HFFc6 (cell line): ENCODE measurements at places on chromosomes 6 and 20. TPM values are rescaled to one million over a fixed set of nuclear protein-coding genes. Genes with fewer than 3 reads are reported as not detected.

The SPTLC3 gene
- total RNA-seq: not detected in 3 replicates

DNA sequence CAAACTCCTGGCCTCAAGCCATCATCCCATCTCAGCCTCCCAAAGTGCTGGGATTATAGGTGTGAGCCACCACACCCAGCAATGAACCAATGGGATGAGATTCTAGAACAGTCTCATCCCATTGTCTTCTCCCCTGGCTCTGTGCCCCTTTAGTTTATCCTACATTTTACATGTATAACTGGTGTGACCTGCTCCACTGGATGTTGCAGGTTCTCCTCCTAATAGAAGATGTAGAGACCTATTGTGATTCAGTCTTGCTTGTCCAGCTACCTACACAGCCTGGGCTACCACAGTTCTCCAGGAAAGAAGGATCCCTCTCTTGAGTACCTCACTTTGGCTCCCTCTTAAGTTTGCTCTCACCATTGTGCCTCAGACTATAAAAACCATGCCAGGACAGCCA, 2.0 kb upstream of the FKBPL start:
- DNase-seq: no peak
- H3K36me3 ChIP-seq: peaks cover 1% of the 10 kb centered on the region
- H3K27ac ChIP-seq: peak overlapping the region; percentile 9; the same call in 1 of the 2 replicates
- H3K4me1 ChIP-seq: peaks cover 37% of the 10 kb centered on the region
- no peak overlapping the region for H3K4me3 ChIP-seq

GRCh38 chr6:56552187-56553130, 90.2 kb downstream of the DST start:
- DNase-seq: peak; percentile 65
- peaks cover 51% of the 10 kb centered on the region for H3K36me3 ChIP-seq
- H3K27ac ChIP-seq: peak overlapping the region; percentile 68
- H3K4me3 ChIP-seq: peak overlapping the region; percentile 41; the same call in 1 of the 2 replicates

- DNase-seq: no peak
- no peaks in the 10 kb centered on the region; the same call in 1 of the 2 replicates for H3K27me3 ChIP-seq
- no peak overlapping the region for H3K4me3 ChIP-seq
- H3K27ac ChIP-seq: no peak overlapping the region
- H3K4me1 ChIP-seq: no peaks in the 10 kb centered on the region
- H3K36me3 ChIP-seq: no peaks in the 10 kb centered on the region
Observed at GRCh38 chr6:86706449-86706848, 230.9 kb upstream of the HTR1E start.

The CEP43 gene
- 18.5 to 22.8 TPM (median 21.0 TPM) in 3 replicates for total RNA-seq

The PLAGL2 gene
- total RNA-seq: 8.0 to 10.6 TPM (median 8.4 TPM) in 3 replicates

DNA sequence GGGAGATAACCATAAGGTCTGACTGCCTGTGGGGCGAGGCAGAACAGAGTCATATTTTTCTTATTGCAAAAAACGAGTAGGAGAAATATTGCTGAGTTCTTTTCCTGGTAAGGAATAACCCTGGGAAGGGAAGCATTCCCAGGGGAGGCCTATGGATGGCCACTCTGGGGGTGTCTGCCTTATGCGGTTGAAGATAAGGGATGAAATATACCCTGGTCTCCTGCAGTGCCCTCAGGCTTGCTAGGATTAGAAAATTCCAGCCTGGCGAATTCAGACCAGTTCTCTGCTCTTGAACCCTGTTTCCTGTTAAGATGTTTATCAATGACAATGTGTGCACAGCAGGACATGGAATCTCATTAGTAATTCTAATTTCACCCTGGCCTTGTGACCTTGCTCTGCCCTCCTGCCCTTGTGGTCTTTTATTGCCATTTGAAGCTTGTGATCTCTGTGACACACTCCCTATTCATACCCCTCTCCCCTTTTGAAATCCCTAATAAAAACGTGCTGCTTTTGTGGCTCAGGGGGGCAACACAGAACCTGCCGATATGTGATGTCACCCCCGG, 491.1 kb upstream of the EYS start:
- H3K36me3 ChIP-seq: no peaks in the 10 kb centered on the region
- no peaks in the 10 kb centered on the region for H3K27me3 ChIP-seq
- no peaks in the 10 kb centered on the region for H3K4me1 ChIP-seq
- no peak for DNase-seq
- no peak overlapping the region for H3K27ac ChIP-seq

The FRK gene
- total RNA-seq: 0.02 TPM in 2 of 3 replicates, not detected in the other

The MTFR2 gene
- total RNA-seq: 4.1 to 6.2 TPM (median 4.2 TPM) in 3 replicates

- DNase-seq: peak; percentile 9
- 0 out of 2 replicates have a peak, but pooled peaks cover 4% of the 10 kb centered on the region for H3K36me3 ChIP-seq
- peaks cover 30% of the 10 kb centered on the region for H3K27me3 ChIP-seq
- H3K27ac ChIP-seq: no peak overlapping the region
- no peaks in the 10 kb centered on the region for H3K4me1 ChIP-seq
- H3K4me3 ChIP-seq: no peak overlapping the region
Observed at GRCh38 chr6:34132486-34133185, 13.3 kb downstream of the GRM4 start.

DNA sequence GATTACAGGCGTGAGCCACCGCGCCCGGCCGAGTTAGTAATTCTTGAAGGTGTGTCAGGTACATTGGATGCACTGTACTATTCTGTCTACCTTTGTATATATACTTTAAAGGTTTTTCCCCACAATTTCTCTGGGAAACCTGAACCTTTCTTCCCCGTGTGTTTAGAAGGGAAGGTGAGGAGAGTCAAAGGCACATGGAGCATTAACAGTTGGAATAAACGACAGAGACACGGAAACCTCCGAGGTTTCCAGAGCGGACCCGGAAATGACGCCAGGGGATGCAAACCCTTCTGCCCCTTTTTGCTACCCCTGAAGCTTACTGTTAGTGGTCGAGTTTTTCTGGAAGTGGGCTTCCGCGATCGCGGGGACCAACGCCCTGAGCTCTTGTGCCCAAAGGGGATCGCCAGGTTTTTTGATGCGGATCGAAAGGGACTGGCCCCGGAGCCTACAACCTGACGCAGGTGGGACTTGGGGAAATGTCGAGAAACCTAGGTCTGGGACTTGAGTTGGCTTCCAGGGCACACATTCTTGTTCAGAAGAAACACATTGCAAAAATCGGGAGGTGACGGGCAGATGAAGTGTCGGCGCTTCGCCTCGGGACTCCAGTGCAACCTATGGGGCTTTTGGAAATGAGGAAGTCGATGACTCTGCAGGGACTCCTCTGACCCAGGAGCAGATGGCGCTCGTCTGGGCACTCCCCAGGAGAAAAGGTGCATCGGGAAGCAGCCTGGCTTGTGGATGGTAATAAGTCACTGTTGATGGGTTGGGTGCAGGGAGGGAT, 218.2 kb downstream of the OR2B2 start:
- peaks cover 5% of the 10 kb centered on the region; the same call in 1 of the 2 replicates for H3K36me3 ChIP-seq
- DNase-seq: no peak
- H3K27me3 ChIP-seq: no peaks in the 10 kb centered on the region; the same call in 1 of the 2 replicates
- H3K4me3 ChIP-seq: peak overlapping the region; percentile 80
- peaks cover 9% of the 10 kb centered on the region; the same call in 1 of the 2 replicates for H3K4me1 ChIP-seq

GRCh38 chr6:137013738-137014602, 30.8 kb downstream of the IL20RA start:
- no peaks in the 10 kb centered on the region for H3K36me3 ChIP-seq
- H3K27ac ChIP-seq: no peak overlapping the region
- H3K4me3 ChIP-seq: no peak overlapping the region

DNA sequence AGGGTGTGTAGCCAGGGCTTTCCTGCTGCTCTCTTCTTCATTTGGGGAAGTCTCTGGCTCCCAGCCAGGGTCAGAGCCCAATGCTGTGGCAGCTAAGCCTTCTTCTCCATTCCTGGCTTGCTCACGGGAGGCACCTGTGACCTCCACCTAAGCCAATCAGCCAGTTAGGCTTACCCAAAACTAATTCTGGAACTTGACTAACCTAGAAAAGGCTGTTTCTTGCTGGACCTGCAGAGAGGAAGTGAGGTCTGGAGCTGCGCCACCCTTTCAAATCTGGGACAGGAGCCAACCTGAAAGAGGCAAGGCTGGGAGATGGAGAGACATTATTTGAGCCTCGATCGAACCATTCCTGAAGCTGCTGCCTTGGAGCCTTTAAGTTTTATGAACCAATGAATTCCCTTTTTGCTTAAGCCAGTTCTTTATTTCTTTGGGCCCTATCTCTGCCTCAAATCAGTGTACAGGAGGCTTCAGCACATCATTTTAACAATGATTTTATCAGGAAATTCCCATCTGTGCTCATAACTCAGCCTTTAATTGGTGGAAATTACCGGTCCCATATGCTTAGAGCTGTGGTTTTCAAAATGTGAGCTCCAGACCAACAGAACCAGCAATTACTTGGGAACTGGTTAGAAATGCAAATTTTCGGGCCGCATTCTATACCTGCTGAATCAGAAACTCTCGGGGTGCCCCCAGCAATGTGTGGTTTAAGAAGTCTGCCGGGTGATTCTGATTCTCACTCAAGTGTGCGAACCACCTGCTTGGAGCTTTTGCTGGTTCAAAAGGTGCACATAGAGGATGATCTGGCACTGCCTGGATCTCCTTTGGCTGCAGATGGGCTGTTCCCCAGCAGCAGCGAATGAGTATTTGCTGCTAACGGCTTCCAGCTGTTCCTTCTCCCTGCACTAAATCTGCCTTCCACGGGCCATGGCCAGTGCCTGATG, 97.4 kb upstream of the RNF24 start:
- H3K4me3 ChIP-seq: no peak overlapping the region
- H3K27me3 ChIP-seq: no peaks in the 10 kb centered on the region; the same call in 1 of the 2 replicates

GRCh38 chr6:13586603-13587542, 12.5 kb downstream of the SIRT5 start:
- peak overlapping the region; percentile 6; the same call in 1 of the 2 replicates for H3K27ac ChIP-seq
- peaks cover 20% of the 10 kb centered on the region for H3K4me1 ChIP-seq
- no peaks in the 10 kb centered on the region; the same call in 1 of the 2 replicates for H3K27me3 ChIP-seq

GRCh38 chr20:52290569-52290968, 99.0 kb upstream of the ZFP64 start:
- DNase-seq: no peak
- H3K27me3 ChIP-seq: peaks cover 1% of the 10 kb centered on the region; the same call in 1 of the 2 replicates
- no peaks in the 10 kb centered on the region for H3K4me1 ChIP-seq
- no peak overlapping the region for H3K4me3 ChIP-seq

The PRSS35 gene
- total RNA-seq: 0.48 and 0.78 TPM in 2 replicates

DNA sequence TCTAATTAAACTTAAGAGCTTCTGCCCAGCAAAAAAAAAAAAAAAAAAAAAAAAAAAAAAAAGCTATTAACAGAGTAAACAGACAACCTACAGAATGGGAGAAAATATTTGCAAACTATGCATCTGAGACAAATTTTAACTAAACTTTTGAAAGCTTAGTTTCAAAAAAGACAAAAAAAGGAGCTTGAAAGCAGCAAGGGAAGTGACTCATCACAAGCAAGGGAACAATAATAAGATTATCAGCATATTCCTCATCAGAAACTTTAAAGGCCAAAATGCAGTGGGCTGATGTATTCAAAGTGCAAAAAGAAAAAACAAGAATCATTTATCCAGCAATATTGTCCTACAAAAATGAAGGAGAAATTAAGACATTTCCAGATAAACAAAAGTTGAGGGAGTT, 158.6 kb downstream of the RNF144B start:
- H3K4me1 ChIP-seq: peaks cover 3% of the 10 kb centered on the region; the same call in 1 of the 2 replicates
- no peak for DNase-seq
- H3K27me3 ChIP-seq: no peaks in the 10 kb centered on the region; the same call in 1 of the 2 replicates
- H3K27ac ChIP-seq: no peak overlapping the region
- H3K4me3 ChIP-seq: no peak overlapping the region

DNA sequence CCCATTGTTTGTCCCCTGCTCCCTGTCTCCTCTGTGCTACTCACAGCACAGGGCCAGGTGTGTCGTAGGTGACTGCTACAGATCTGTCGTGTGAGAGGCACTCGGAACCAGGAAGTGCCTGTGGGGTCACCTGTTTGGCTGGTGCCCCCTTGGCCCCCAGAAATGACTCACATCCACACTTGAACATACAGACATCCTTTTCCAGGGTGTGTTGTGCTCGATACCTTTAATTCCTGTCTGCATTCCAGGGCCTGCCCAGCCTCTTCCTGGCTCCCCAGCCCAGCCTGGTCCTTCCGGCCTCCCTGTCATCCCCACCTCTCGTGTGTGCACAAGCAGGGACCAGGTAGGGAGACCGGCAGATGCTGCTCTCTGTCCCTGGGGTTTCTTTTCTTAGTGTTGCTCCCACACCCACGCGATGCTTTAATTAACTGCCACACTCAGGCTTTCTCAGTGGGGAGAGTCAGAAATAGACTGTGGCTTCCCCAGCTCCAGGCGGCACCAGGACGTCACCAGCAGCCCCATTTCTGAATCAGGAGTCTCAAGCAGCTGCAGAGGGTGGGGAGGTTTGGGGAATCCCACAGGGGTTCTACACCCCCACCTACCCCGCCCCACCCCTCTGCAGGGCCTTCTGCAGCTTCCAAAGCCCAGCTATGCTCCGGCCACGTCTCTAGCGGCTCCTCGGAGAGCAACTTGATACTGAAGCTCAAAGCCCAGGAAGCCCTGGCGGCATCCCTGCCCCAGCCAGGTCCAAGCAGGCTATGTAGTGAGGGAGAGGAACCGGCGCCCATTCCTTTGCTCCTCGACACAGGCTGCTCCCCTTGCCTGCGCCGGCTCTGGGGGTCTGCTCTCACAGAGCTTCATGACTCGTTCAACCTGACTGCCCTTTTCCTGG, 102.2 kb downstream of the SYCP2 start:
- DNase-seq: no peak
- no peak overlapping the region for H3K27ac ChIP-seq
- no peak overlapping the region for H3K4me3 ChIP-seq

DNA sequence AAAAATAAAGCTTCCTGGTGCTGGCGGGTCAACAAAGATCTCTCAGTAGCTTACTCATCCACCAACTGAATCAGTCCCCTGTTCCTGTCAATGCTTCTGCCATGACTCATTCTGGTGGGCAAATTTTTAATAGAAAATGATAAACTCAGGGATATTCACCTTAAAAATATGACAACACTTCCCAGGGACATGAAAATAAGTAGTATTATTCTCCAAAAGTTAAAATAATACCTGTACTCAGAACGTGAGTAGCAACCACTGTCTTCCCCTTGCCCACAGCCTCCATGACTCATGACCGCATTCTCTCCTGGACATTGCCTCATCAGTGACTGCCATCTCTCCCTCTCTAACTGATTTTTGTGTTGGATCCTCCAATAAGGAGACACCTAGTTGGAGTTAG, 552.3 kb downstream of the KIF16B start:
- H3K27ac ChIP-seq: no peak overlapping the region
- no peak for DNase-seq
- peaks cover 1% of the 10 kb centered on the region for H3K27me3 ChIP-seq
- 0 out of 2 replicates have a peak, but pooled peaks cover 4% of the 10 kb centered on the region for H3K36me3 ChIP-seq
- H3K4me3 ChIP-seq: no peak overlapping the region

DNA sequence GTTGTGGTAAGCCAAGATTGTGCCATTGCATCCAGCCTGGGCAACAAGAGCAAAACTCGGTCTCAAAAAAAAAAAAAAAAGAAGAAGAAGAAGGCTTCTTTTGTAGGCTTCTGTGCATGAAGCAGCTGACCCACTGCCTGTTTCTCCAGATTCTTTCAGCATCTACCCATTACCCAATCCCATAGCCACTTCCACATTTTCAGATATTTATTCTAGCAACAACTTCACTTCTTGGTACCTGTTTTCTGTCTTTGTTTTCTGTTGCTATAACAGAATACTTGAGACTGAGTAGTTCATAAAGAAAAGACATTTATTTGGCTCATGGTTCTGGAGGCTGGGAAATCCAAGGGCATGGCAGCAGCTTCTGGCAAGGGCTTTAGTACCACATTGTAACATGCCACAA, 95.3 kb upstream of the SGK1 start:
- H3K27me3 ChIP-seq: no peaks in the 10 kb centered on the region
- no peak overlapping the region for H3K27ac ChIP-seq
- H3K4me1 ChIP-seq: peaks cover 38% of the 10 kb centered on the region
- H3K4me3 ChIP-seq: no peak overlapping the region
- DNase-seq: no peak

GRCh38 chr6:130215526-130215925, 7.2 kb downstream of the SAMD3 start:
- peaks cover 5% of the 10 kb centered on the region; the same call in 1 of the 2 replicates for H3K4me1 ChIP-seq
- H3K27ac ChIP-seq: no peak overlapping the region
- H3K36me3 ChIP-seq: no peaks in the 10 kb centered on the region; the same call in 1 of the 2 replicates
- DNase-seq: no peak
- H3K27me3 ChIP-seq: peaks cover 4% of the 10 kb centered on the region
